ENCODE measurements at places on chromosomes 6 and 20. TPM values are rescaled to one million over a fixed set of nuclear protein-coding genes. Genes with fewer than 3 reads are reported as not detected.
A peak's percentile ranks its signal among the peaks of the same experiment; 100 is the strongest.

Gene GRM4
- not detected for polyA plus RNA-seq

Gene LAMA2
- polyA plus RNA-seq = 0.28 TPM

Gene TRIM31
- polyA plus RNA-seq = not detected

Gene OPRM1
- polyA plus RNA-seq = not detected

DNA sequence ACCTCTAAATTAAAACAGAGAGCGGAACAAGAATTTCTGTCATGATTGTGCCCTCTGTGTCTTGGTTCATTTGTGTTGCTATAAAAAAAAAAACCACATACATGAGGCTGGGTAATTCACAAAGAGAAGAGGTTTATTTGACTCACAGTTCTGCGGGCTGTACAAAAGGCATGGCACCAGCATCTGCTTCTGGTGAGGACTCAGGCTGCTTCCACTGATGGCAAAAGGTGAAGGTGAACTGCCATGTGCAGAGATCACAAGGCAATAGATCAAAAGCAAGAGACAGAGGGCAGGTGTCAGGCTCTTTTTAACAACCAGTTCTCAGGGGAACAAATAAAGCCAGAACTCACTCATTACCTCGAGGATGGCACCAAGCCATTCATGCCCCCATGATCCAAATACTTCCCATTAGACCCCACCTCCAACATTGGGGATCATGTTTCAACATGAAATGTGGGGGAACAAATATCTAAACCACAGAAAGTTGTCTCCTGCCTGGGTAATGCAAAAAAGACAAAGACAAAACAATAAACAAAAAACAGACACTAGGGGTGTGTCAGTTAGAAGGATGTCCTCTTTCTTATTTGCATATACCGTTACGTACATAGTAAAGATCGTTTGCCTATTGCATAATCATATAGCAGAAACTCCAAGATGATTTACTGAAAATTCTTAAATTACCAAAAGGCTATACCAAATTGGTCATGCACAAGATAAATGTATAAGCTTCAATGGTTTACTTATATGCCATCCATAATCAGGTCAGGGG is 17.0 kb downstream of the SERPINB9 start:
- H3K4me1 ChIP-seq = peaks cover 72% of the 10 kb centered on the region
- peaks cover 32% of the 10 kb centered on the region for H3K36me3 ChIP-seq
- H3K27me3 ChIP-seq = no peaks in the 10 kb centered on the region
- H3K27ac ChIP-seq = peak overlapping the region; percentile 34
- DNase-seq = no peak

DNA sequence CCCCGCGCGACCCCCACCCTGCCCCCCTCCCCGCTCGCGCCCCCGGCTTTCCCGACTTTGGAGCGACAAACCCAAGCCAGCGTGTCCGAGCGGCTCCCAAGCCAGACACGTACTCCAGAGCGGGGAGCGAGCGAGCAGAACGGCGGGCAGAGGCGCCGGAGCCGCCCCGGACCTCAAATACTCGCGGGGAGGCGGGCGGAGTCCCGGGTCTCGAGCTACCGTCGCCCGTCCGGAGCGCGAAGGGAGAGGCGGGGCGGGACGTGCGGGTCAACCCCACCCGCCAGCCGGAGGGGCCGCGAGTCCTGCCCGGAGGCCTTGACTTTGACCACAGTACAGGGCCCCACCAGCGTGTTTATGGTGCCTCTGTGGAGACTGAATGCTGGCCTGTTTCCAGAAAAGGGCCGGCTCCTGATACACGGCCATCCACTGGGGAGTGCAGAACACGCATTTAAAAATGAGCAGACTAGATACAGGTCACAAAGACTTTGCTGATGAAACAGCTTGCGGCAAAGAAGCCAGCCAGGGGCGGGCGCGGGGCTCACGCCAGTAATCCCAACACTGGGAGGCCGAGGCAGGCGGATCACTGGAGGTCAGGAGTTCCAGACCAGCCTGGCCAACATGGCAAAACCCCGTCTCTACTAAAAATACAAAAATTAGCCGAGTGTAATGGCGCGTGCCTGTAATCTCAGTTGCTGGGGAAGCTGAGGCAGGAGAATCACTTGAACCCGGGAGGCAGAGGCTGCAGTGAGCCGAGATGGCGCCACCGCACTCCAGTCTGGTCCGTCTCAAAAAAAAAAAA is at the start of gene SERPINB6:
SERPINB6 (minus strand) TSS at position 148 of the 799 bp plus-strand sequence. CDS start 12,235 bp downstream, outside the sequence.
- peaks cover 5% of the 10 kb centered on the region for H3K27me3 ChIP-seq
- H3K4me3 ChIP-seq = peak within 1 kb of the TSS; percentile 92

DNA sequence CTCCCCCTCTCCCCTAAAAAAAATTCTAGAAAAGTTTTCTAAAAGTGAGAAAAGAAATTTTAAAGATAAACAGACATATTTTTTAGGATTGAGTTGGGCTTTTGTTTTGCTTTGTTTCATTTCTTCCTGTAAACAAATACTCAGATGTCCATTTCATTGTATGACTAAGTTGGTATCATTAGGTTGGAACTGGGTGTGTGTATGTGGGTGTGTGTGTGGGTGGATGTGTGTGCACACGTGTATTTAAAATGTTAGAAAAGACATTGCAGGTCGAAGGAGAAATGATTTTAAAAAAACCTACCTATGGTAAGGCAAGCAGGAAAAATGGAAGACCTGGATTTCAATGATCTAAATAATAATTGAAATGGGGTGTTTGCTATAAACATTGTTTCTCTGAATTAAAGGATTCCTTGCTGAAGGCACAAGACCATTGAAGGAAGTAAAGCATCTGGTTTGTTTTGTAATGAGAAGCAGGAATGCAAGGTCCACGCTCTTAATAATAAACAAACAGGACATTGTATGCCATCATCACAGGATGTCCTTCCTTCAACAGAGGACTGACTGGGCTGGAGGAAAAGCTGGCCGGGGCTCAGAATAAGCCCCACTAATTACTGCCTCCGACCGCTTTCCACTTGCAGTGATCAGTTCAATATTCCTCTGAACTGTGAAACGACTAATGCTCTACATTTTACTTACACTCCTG is 996 bp upstream of the PRDM1 start:
- H3K27ac ChIP-seq = peak overlapping the region; percentile 90
- peak overlapping the region; percentile 94 for H3K4me3 ChIP-seq
- peaks cover 35% of the 10 kb centered on the region for H3K27me3 ChIP-seq
- H3K36me3 ChIP-seq = no peaks in the 10 kb centered on the region
- H3K4me1 ChIP-seq = peaks cover 43% of the 10 kb centered on the region
- DNase-seq = no peak

GRCh38 chr6:29531668-29532067 is 27.9 kb downstream of the UBD start:
- H3K27me3 ChIP-seq = peaks cover 4% of the 10 kb centered on the region
- no peak for DNase-seq
- H3K4me3 ChIP-seq = no peak overlapping the region
- no peak overlapping the region for H3K27ac ChIP-seq
- no peaks in the 10 kb centered on the region for H3K36me3 ChIP-seq

DNA sequence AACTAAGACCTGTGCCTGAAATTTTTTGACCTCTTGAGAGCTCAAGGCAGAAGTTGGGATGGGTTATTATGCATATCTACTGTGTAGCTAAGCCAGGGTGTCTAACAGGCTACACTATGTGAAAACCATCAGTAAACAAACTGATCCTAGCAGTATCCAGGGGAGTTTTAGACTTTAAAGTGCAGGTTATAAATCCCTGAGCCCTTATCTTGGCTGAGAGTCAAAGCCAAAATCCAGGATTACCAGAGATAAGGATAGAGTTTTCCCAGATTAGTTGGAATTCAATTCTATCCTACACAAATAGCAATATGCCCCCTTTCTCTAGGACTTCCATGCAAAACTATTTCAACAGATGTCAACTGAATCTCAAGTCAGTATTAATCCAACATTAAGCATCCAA is 1229.7 kb downstream of the GRIK2 start:
- no peak overlapping the region for H3K4me3 ChIP-seq
- DNase-seq = no peak
- no peak overlapping the region for H3K27ac ChIP-seq
- no peaks in the 10 kb centered on the region for H3K36me3 ChIP-seq
- no peaks in the 10 kb centered on the region for H3K4me1 ChIP-seq

DNA sequence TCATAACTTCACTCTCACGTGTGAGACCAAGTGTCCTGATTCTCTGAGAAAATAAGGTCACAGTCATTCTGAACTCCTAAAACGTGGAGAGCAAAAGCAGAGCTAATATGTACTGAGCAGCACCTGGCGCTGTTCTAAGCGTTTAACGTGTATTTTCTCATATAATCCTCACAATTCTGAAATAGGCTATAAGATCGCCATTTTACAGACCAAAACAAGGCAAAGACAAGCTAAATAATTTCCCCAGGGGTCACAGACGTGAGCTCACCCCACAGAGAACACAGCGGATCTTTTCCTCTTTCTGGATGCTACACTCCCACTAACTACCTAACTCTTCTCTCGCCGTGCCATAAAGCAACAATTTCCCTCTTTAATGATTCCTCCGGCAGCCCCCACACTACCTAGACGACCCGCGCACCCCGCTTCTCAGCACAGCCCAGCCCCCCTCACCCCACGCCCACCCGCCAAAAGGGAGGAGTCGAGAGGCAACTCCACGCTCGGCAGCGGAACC is 636 bp downstream of the SUPT3H start:
- H3K4me1 ChIP-seq = peaks cover 20% of the 10 kb centered on the region
- no peak for DNase-seq
- H3K27me3 ChIP-seq = no peaks in the 10 kb centered on the region
- peak overlapping the region; percentile 97 for H3K27ac ChIP-seq
- H3K4me3 ChIP-seq = peak overlapping the region; percentile 95

- no peaks in the 10 kb centered on the region for H3K4me1 ChIP-seq
- no peaks in the 10 kb centered on the region for H3K27me3 ChIP-seq
- peaks cover 4% of the 10 kb centered on the region for H3K36me3 ChIP-seq
- no peak overlapping the region for H3K27ac ChIP-seq
Observed at GRCh38 chr6:1817033-1817761, 207.5 kb downstream of the FOXC1 start.

- no peak overlapping the region for H3K4me3 ChIP-seq
- no peak overlapping the region for H3K27ac ChIP-seq
- no peaks in the 10 kb centered on the region for H3K4me1 ChIP-seq
- DNase-seq = no peak
- H3K36me3 ChIP-seq = peaks cover 8% of the 10 kb centered on the region
Observed at GRCh38 chr6:159301810-159302593, 132.8 kb downstream of the FNDC1 start.

GRCh38 chr20:9867196-9867980 is 28.5 kb upstream of the PAK5 start:
- H3K36me3 ChIP-seq = no peaks in the 10 kb centered on the region
- H3K27ac ChIP-seq = no peak overlapping the region
- peaks cover 9% of the 10 kb centered on the region for H3K27me3 ChIP-seq
- no peak overlapping the region for H3K4me3 ChIP-seq
- no peak for DNase-seq
- H3K4me1 ChIP-seq = no peaks in the 10 kb centered on the region

- no peak overlapping the region for H3K27ac ChIP-seq
- no peaks in the 10 kb centered on the region for H3K27me3 ChIP-seq
- no peak overlapping the region for H3K4me3 ChIP-seq
- no peak for DNase-seq
- no peaks in the 10 kb centered on the region for H3K36me3 ChIP-seq
Observed at GRCh38 chr6:155014137-155014536, 19.0 kb downstream of the TIAM2 start.

- H3K4me1 ChIP-seq = peaks cover 12% of the 10 kb centered on the region
- H3K4me3 ChIP-seq = no peak overlapping the region
- peaks cover 6% of the 10 kb centered on the region for H3K36me3 ChIP-seq
- no peak for DNase-seq
Observed at GRCh38 chr6:11152581-11152980, 41.1 kb upstream of the ERVFRD-1 start.

- no peak overlapping the region for H3K27ac ChIP-seq
- H3K4me1 ChIP-seq = no peaks in the 10 kb centered on the region
- DNase-seq = no peak
- H3K4me3 ChIP-seq = no peak overlapping the region
- no peaks in the 10 kb centered on the region for H3K36me3 ChIP-seq
Observed at GRCh38 chr6:39440039-39440426, 117.5 kb upstream of the KCNK16 start.

DNA sequence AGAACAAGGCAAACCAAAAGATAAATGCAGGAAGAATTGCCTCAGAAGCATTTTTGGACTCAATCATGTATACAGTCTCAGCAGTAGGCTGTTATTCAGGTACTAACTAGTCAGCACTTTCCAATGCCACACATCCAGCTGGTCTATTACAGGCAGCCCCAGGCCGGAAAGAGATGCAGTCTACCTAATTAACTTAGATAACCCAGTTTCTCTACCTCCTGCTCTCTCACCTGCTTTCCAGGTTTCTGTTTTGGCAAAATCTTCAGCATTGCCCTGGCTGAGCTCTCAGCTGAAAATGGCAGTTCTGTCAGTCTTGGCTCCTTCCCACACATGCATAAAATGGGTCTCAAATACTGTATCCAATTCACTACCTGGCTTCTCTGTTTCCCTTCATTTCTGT is 101.3 kb upstream of the UFL1 start:
- H3K4me1 ChIP-seq = no peaks in the 10 kb centered on the region
- peaks cover 3% of the 10 kb centered on the region for H3K27me3 ChIP-seq
- H3K4me3 ChIP-seq = no peak overlapping the region
- no peaks in the 10 kb centered on the region for H3K36me3 ChIP-seq

DNA sequence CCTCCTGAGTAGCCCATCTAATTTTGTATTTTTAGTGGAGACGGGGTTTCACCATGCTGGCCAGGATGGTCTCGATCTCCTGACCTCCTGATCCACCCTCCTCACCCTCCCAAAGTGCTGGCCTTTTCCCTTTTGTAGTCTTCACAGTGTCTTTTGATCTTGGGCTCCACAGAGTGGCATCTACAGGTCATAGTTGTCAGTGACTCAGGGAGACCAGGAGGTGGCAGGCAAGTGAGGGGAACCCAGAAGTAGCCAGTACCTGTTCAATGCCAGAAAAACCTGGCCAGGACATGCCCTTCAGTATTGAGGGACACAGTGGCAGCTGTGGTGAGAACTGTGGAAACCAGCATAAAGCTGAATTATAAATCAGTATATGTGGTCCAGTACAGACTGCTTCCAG is 19.6 kb downstream of the RPP21 start:
- DNase-seq = no peak
- peaks cover 61% of the 10 kb centered on the region for H3K27me3 ChIP-seq
- no peaks in the 10 kb centered on the region for H3K4me1 ChIP-seq
- no peak overlapping the region for H3K27ac ChIP-seq
- H3K36me3 ChIP-seq = no peaks in the 10 kb centered on the region
- H3K4me3 ChIP-seq = no peak overlapping the region

DNA sequence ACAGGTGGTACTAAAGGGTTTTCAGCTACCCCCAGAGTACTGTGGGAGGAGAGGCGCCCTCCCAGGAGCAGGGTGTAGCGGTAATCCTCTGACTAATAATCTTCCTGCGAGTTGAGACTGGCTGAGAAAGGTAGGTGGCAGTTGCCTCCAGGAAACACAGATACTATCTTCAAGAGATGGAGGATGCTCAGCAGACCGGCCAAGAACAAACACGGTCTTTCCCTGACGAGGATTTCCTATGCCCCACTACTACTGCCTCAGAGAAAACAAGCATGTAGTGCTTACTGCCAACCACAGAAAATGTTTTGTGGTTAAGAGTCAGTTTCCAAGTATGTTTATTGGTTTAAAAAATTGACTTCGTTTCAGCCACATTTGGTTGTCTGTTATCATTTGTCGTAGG is 26.8 kb downstream of the C6orf89 start:
- no peaks in the 10 kb centered on the region for H3K27me3 ChIP-seq
- no peak overlapping the region for H3K27ac ChIP-seq
- peaks cover 15% of the 10 kb centered on the region for H3K36me3 ChIP-seq
- peaks cover 16% of the 10 kb centered on the region for H3K4me1 ChIP-seq
- DNase-seq = no peak

GRCh38 chr6:21953831-21954801 is 342.7 kb downstream of the PRL start:
- H3K4me3 ChIP-seq = no peak overlapping the region
- no peak overlapping the region for H3K27ac ChIP-seq
- no peak for DNase-seq
- no peaks in the 10 kb centered on the region for H3K36me3 ChIP-seq
- H3K4me1 ChIP-seq = no peaks in the 10 kb centered on the region

All from naive B cell (primary cell).